ENCODE measurements at places on chromosomes 2 and 18.

DNA sequence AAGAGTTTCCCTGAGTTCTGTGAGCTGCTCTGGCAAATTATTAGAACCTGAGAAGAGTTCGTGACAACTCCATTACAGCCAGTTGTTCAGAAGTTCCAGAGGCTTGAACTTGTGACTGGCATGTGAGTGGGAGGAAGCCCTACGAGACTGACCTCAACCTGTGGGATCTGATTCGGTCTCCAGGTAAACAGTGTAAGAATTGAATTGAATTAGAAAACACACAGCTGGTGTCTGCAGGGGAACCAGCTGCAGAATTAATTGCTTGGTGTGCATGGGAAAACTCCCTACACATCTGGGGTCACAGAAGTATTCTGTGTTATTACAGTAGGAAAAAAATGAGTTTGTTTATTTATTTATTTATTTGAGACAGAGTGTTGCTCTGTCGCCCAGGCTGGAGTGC lies 14.0 kb upstream of the ITSN2 start:
- DNase-seq, result no peak

GRCh38 chr2:65456886-65457285 lies 24.5 kb upstream of the SPRED2 start:
- DNase-seq, result no peak

DNA sequence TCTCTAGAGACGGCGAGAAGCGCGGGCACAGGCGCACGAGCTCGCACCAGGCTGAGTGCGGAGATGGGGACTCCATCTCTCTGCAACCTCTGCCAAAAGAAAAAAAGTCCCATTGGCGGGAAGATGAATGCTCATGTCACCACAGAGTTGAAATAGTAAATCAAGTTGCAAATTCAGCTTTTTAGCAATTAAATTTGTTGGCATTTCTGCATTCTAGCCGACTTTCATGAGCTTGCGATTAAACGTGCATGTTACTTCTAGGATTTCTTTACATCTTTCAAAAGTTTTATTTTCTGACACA lies 588 bp downstream of the CHAC2 start:
- peak; percentile 15 for DNase-seq

DNA sequence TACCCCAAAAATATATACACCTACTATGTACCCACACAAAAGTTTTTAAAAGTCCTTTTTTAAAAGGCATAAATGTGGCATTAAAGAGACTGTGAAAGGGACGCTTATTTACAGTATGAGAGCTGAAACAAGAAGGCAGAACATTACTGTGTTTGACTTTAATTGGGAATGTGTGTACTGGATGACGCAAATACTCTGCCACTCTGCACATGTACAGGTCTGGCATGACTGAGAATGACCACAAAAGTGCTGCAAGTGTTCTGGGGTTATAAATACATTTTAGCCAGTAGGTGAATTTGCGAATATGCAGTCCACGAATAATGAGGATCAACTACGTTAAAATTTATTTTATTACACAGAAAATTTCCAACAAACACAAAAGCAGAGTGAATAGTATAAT lies 11.4 kb downstream of the DARS1 start:
- DNase-seq, result no peak

- no peak for DNase-seq
Measured at GRCh38 chr18:7090771-7091170, 26.8 kb downstream of the LAMA1 start.

DNA sequence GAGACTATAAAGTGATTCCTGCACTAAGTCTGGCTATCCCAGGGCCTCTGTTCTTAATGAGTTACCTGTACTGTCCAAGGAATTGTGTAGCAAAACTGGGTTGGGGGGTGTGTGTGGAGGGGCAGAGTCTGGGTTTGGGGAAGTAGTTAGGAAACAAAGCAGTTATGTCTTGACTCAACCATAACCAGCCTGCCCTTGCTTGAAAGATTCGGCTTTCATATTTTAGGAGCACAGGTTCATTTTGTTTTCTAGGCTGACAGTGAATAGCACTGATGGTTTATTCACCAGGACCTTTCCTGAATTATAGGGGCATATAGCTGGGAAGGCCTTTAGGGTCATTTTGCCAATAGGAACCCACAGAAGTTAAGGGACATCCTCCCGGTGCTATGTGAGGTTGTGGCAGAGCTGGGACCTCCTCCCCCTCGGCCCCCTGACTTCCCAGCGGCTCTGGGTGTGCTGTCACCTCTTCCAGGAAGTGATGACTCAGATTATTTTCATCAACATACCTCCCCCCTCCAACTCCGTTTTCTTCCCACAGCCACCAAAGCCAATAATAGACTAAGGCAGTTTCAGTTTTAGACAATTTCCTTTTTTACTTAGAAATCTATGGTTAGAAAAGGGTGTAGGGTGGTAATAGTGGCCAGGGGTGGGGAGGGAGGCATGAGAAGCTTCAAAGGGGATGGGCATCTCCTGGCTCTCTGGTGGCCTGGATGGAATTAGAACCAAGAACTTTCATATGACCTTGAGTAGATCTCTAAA lies 44.8 kb downstream of the SETBP1 start:
- DNase-seq, result no peak

GRCh38 chr2:160433466-160434140 lies 60.0 kb downstream of the RBMS1 start:
- no peak for DNase-seq

DNA sequence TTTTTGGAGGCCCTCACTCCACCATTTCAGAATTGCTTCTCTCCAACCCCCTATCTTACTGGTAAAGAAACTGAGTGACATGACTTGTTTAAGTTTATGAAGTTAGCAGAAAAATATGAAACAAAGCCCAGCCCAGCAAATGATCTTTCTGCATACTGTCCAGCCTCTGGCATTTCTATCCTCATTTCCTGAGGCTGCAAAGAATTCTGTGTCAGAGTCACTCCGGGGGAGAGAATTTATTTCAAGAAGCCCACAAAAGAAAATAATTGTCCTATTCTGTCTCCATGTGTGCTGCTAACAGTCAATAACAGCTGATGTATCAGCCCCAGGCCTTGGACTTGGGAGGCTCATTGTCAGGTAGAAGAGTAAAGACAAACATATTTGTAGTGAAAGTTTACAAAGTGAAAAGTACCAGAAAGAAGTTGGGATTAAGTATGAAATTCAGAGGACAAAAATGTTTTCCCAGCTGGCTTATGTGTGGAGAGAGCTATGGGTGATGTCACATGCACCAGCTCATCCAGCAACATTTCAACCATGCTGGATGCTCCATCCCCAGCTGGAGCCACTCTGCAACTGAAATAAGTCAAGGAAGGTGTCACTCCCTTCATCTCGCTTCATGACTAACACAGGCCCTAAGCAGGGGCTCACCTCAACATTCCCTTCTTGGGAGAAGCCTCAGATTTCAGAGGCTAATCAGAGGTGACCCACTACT lies 42.3 kb downstream of the TRABD2A start:
- no peak for DNase-seq

DNA sequence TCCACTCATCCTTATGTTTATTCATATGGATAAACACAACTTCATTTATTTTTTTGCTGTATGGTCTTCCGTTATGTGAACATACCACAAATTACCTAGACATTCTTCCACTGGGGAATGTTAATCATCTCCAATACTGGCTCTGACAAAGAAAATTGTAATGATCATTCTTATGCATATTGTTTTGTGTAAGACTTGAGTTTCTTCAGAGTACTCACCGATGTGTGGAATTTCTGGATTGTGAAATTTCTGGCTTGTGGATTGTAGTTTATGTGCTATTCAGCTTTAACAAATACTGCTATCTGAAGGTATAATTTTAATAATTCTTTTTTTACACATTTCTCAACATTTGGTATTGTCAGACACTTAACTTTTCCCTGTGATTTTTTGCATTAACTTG lies 212.2 kb upstream of the THUMPD2 start:
- no peak for DNase-seq

GRCh38 chr2:167388497-167388896 lies 500.2 kb downstream of the XIRP2 start:
- no peak for DNase-seq

GRCh38 chr2:206641226-206641625 lies 1.1 kb upstream of the FAM237A start:
- DNase-seq, result no peak

DNA sequence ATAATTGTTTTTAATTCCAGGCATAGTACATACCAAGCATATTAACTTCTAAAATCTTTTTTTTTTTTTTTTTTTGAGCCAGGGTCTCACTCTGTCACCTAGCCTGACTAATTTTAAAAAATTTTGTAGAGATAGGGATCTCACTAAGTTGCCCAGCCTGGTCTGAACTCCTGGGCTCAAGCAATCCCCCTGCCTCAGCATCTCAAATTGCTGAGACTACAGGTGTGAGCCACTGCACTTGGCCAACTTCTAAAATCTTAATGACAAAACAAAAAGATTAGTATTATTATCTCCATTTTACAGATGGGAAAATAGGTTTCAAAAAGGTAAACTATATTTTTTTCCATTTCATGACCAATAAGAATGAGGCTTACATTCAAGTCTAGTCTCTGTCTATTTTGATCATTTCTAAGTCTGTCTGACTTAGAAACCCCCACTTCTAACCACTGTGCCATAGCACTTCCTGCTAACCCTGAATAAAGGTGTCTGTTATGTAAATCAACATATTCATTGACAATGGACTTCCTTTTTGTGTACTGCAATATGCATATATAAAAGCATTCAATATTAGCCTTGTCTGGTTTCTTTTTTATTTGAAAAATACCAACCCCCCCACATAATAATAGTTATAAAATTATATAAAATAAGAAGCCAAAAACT lies 28.7 kb upstream of the ZEB2 start:
- DNase-seq, result no peak

GRCh38 chr2:120760446-120761135 lies 24.9 kb downstream of the GLI2 start:
- no peak for DNase-seq

GRCh38 chr2:221731432-221732145 lies 159.5 kb upstream of the EPHA4 start:
- DNase-seq, result no peak
